Amniotic stem cell (primary cell): ENCODE measurements at places on chromosomes 2 and 18.
A peak's percentile ranks its signal among the peaks of the same experiment; 100 is the strongest.

DNA sequence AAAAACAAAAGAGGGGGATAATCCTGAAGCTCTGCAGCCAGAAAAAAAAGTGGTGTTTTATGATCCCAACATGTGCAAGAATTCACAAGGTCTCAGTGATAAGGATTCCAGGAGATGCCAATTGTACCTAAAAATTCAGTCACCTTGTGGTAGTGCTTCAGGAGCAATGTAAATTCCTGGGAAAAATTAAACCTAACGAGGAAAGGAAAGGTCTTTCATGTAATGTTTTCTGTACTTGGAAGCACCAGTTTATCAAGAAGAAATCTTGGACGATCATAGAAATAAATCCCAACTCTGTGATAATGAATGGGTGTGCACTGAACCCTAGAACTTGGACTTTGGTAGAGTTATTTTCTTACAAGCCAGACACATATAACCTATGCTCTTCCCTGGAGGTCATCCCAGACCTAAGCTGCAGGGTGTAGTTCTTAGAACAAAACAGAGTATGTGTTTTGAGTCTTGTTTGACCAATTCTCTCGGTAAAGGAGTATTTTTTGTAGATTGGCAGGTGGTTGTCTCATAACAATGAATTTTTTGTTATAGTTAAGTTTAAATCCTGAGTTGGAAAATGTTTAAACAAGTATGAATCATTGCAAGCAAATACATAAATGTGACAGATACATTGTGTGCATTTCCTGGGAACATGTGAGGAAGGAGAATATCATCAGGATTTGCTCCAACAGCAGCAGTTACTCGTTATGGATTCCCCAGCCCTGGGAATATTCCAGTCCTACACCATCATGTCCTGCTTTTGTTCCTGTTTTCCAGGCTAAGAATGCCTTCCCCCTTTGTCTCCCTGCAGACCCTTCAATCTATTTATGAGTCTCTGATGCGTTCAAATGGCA lies 224.6 kb downstream of the NAPG start:
- no peak for DNase-seq

DNA sequence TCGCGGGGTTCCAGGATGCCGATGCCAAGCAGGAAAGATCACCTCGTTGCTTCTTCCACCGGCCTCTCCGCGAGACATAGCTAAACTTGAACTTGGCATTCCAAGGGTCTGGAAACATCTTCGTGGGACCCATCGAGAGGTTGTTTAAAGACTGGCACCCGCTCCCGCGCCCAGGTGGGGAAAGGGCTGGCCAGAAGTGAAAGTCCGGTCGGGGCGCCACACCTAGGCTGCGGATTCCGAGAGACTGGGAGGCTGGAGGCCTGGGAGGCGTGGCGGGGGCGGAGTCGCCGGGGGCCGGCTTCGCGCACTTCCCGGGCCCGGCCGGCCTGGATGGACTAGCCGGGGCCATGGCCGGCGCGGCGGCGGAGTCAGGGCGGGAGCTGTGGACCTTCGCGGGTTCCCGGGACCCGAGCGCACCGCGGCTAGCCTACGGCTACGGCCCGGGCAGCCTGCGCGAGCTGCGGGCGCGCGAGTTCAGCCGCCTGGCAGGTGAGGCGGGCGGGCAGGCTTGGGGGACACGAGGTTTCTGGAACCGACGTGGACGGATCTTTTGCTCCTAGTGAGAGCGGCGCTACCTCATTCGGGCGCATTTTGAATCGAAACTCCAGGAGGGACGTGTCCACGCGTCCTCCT lies at the start of gene MOCOS:
TSS of gene MOCOS (plus strand) at position 305 of the 633 bp plus-strand sequence. CDS start at position 348, 43 bp downstream.
- DNase-seq, result peak; percentile 28

DNA sequence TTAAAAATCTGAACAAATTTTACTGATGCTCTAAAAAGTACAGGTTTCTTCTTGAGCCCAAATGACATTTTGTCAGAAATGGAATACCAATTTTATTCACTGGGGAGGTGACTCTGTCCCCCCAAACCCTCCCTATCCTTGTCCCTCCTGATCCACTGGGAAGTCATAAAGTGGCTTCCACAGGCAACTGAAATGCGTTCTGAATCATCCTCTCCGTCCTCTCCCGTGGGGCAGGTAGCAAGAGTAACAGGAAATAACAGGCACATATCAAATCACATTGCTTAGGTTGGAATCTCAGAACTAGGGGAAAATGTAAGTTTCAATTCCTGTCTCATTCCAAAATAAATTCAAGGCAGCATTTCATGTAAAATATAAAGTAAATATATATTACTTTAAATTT lies 44.5 kb downstream of the MYL12B start:
- no peak for DNase-seq

GRCh38 chr2:153871231-153872221 lies at the start of gene GALNT13:
TSS of gene GALNT13 (plus strand) at chr2:153871922.
- DNase-seq, result no peak

GRCh38 chr18:54149078-54149697 lies 75.3 kb downstream of the MBD2 start:
- DNase-seq, result peak; percentile 65

GRCh38 chr18:80000877-80001276 lies 12.5 kb upstream of the TXNL4A start:
- DNase-seq, result no peak

GRCh38 chr2:68487773-68488355 lies 20.5 kb downstream of the APLF start:
- DNase-seq, result no peak

- DNase-seq, result no peak
Measured at GRCh38 chr2:223075301-223076270, 23.6 kb downstream of the KCNE4 start.

DNA sequence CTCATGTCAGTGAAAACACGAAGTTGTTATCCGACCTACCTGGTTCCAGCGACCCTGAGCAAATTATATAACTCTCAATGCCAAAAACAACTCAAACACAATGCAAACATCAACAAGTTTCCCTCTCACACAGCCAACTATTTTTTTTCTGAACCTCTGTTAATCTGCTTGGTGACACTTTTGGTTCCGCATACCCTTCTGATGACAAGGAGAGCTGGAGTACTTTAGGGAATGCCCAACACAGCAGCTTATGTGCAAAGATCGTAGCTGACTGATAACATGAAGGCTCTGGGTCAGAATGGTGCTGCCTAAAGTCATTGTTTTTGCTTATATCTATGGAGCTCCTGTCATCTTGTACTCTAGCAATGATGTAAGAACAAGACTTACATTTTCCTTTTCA lies 72.7 kb upstream of the CCDC68 start:
- DNase-seq, result no peak

GRCh38 chr2:146147448-146148012 lies 1627.6 kb upstream of the ZEB2 start:
- DNase-seq, result no peak

- no peak for DNase-seq
Measured at GRCh38 chr2:133197156-133197555, 371.1 kb downstream of the NCKAP5 start.

GRCh38 chr2:14342313-14342712 lies 290.2 kb upstream of the LRATD1 start:
- DNase-seq, result no peak

DNA sequence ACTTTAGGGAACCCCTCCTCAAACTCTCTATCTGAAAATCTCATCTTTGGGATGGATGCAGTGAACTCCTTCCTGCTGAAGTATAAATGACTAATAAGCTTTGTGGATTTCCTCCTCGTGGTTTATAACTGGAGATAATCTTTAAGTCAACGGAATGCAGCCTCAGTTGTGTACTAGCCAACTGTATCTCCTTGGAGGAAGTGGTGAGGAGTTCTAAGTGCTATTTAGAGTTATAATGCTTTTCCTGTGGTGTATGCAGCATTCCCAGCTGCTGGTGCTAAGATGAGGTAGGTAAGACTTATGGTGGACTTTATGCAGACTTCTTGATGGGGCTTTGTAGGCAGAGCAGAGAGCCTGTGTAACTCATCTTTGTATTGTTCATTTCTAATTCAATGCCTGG lies 90.9 kb downstream of the LYPD6B start:
- DNase-seq, result no peak
